Activated T-helper 1 cell treated with anti-CD3 and anti-CD28 coated beads, Interleukin-2, amount 50 U/mL, for 16 hours (primary cell): ENCODE measurements at places on chromosomes 11 and 22.

- DNase-seq, result no peak
These were observed 324.3 kb downstream of the OPCML start for GRCh38 chr11:133207995-133208394.

- DNase-seq, result no peak
These were observed 4.4 kb upstream of the C11orf16 start for GRCh38 chr11:8937159-8937558.

DNA sequence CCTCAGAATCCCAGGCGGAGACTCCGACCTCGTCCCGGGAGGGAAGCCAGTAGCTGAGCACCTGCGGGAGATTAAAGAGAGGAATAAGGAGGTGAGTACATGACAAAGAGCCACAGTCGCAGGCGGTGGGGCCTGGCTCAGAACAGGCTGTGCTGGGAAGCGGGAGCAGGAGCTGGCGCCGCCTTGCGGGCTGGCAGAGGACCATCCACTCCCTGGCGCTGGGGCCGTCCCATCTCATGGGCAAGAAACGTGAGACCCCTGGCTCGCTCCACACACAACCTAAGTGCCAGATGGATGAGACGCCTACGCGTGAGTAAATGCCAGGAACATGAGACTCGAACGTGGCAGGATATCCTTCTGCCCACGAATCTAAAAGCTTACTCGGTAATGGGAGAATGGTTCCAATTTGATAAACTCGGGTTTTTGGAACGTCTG is 6.3 kb downstream of the CEND1 start:
- no peak for DNase-seq

GRCh38 chr11:118438314-118438931 is 2.1 kb downstream of the KMT2A start:
- DNase-seq, result no peak

DNA sequence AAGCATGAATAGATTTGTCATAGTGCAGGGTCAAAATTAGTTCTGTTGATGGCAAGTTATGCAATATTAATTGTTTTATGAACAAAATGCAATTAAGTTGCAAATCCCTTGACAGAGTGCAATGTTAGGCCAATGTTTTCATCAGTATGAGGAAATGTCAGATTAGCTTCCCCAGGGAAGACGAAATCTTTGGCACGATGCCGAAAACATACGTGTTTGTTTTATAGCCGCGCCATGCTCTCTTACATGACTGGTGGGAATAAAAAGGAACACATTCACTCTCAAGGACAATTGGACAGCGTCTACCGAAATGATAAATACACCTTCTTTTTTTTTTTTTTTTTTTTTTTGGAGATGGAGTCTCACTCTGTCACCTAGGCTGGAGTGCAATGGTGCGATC is 27.0 kb downstream of the MFNG start:
- DNase-seq, result no peak

DNA sequence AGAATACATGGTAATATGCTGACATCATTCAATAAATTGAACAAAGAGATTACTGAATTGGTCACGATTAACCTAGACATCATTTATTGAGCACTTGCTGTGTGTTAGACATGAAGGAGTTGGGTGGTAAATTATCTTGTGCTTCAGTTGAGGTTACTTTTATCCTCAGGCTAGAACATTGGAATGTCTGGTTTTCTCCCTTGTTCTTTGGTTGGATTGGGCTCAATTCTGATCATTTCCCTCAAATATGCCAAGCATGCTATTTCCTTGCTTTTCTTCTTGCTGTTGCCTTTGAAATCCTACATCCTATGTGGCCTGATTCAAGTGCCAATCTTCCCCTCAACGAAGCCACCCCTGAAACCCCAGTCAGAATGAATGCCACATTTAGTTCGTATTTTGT is 65.8 kb downstream of the DEUP1 start:
- no peak for DNase-seq
